ENCODE measurements at places on chromosomes 7 and 10.
A peak's percentile ranks its signal among the peaks of the same experiment; 100 is the strongest.

- H3K27ac ChIP-seq: no peak overlapping the region
- H3K36me3 ChIP-seq: no peaks in the 10 kb centered on the region
- no peaks in the 10 kb centered on the region for H3K27me3 ChIP-seq
- no peak overlapping the region for H3K4me3 ChIP-seq
- no peak for DNase-seq
Measured at GRCh38 chr7:13117592-13117991, 430.2 kb downstream of the ARL4A start.

- H3K36me3 ChIP-seq: no peaks in the 10 kb centered on the region
- DNase-seq: peak; percentile 57
- no peaks in the 10 kb centered on the region for H3K27me3 ChIP-seq
- H3K4me1 ChIP-seq: no peaks in the 10 kb centered on the region
- H3K27ac ChIP-seq: no peak overlapping the region
- no peak overlapping the region for H3K4me3 ChIP-seq
Measured at GRCh38 chr7:92621026-92621540, 30.9 kb upstream of the FAM133B start.

- H3K27ac ChIP-seq: no peak overlapping the region
- no peaks in the 10 kb centered on the region for H3K36me3 ChIP-seq
- peak; percentile 40 for DNase-seq
- no peak overlapping the region for H3K4me3 ChIP-seq
Measured at GRCh38 chr10:126063353-126063791, 167.0 kb downstream of the FANK1 start.

- H3K36me3 ChIP-seq: no peaks in the 10 kb centered on the region
- no peaks in the 10 kb centered on the region for H3K27me3 ChIP-seq
- no peak overlapping the region for H3K4me3 ChIP-seq
- H3K4me1 ChIP-seq: no peaks in the 10 kb centered on the region
Measured at GRCh38 chr7:156781972-156782371, 111.0 kb downstream of the LMBR1 start.

DNA sequence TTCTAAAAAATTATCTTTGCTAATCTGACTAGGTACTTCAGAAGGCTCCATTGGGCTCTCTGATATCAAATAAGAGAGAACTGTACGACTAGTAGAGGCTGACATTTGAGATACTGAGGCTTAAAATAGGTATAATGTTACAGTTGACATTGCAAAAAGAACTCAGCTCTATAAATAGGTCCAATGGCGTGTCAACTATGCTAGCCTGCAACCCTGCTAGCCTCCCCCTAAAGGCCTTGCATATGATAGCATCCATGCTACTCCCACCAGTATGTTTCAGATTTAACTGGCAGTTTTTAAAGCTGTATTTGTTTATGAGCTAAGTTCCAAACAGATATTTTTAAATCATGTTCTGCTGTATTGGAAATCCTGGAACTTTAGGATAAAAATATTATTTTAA, at the start of gene PPP1R3A:
Gene PPP1R3A, minus strand, starts transcription at position 64 of the 400 bp plus-strand sequence. Its CDS starts 13 bp downstream, at position 51.
- H3K36me3 ChIP-seq: no peaks in the 10 kb centered on the region
- no peak within 1 kb of the TSS for H3K27ac ChIP-seq
- H3K4me3 ChIP-seq: no peak within 1 kb of the TSS
- DNase-seq: peak; percentile 64
- H3K27me3 ChIP-seq: no peaks in the 10 kb centered on the region

DNA sequence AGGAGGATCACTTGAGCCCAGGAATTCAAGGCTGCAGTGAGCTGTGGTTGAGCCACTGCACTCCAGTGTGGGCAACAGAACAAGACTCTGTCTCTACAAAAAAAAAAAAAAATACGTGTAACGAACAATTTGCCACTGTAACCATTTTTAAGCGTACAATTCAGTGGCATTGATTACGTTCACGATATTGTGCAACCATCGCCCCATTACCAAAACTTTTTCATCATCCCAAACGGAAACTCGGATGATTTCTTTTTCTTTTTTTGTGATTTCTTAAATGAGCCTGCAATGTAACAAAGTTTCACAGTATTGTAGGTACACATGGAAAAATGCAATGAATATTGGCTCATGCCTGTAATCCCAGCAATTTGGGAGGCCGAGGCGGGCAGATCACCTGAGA, 9.5 kb downstream of the GRIFIN start:
- no peak overlapping the region for H3K4me3 ChIP-seq
- no peaks in the 10 kb centered on the region for H3K36me3 ChIP-seq
- DNase-seq: no peak
- H3K27me3 ChIP-seq: no peaks in the 10 kb centered on the region
- H3K4me1 ChIP-seq: peaks cover 4% of the 10 kb centered on the region

DNA sequence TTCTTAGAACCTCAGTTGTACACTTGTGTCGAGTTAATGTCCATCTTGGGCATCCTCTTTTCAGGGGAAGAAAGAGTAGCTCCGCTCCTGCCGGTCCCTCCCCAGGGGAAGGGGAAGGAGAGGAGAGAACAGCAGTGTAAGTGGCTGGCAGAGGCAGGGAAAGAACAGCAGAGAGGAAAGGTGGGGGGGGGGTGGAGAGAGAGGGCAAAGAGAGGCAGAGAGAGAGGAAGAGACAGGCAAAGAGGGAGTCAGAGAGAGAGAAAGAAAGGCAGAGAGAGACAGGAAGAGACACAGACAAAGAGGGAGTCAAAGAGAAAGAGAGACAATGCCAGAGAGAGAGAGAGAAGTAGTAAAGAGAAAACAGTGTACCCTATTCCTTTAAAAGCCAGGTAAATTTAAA, 53.9 kb downstream of the MRPS24 start:
- no peaks in the 10 kb centered on the region for H3K27me3 ChIP-seq
- no peaks in the 10 kb centered on the region for H3K4me1 ChIP-seq
- no peaks in the 10 kb centered on the region for H3K36me3 ChIP-seq
- no peak overlapping the region for H3K4me3 ChIP-seq

GRCh38 chr7:24283897-24284698, at the start of gene NPY:
Gene NPY, plus strand, starts transcription at chr7:24284190. Its CDS starts 1,051 bp downstream, at chr7:24285241.
- peaks cover 15% of the 10 kb centered on the region for H3K27me3 ChIP-seq
- H3K4me3 ChIP-seq: peak within 1 kb of the TSS; percentile 37
- peak; percentile 44 for DNase-seq
